ENCODE measurements at places on chromosomes 5 and 9.

DNA sequence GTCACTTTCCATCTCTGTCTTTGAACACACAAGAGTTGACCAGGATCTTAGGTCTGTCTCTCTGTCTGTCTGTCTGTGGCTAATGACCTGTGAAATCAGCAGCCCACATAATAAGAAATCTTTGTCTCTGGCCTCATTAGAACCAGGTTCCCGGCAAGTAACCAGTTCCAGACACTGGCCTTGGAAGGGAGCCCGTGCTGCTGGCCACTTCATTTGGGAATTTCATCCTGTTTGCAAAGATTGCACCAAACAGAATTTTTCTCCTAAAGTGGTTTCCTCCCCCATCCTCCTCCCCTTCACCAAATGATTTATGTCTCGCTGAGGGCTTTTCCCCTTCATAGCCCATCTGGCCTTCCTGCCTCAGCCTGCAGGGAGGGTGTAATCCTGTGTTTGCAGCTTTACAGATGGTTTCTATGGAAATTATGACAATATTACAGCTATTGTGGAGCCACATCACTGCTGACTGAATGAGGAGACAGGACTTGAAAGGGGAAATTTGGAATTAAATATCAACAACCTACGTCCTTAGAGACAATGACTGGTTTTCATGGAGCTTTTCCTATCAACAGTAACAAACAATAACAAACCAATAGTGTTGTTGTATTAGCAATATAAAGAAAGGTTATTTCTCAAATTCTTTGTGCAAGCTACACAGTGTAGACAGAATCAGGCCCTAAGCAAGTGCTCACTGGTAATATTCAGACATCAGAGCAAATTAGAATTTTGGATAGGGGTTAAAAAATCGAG is 25.7 kb downstream of the DPYSL3 start:
- DNase-seq, result no peak

DNA sequence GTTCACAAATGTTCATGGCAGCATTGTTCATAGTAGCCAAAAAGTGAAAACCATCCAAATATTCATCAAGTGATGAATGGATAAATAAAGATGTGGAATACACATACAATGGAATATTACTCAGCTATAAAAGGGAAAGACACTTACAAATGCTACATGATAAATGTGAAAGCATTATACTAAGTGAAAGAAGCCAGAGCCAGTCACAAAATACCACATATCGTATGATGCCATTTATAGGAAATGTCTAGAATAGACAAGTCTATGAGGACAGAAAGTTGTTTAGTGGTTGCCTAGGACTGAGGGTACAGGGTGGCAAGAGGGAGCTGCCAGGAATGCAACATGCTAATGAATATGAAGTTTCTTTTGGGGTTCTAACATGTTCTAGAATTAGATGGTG is 148.7 kb downstream of the DEPDC1B start:
- DNase-seq, result no peak

DNA sequence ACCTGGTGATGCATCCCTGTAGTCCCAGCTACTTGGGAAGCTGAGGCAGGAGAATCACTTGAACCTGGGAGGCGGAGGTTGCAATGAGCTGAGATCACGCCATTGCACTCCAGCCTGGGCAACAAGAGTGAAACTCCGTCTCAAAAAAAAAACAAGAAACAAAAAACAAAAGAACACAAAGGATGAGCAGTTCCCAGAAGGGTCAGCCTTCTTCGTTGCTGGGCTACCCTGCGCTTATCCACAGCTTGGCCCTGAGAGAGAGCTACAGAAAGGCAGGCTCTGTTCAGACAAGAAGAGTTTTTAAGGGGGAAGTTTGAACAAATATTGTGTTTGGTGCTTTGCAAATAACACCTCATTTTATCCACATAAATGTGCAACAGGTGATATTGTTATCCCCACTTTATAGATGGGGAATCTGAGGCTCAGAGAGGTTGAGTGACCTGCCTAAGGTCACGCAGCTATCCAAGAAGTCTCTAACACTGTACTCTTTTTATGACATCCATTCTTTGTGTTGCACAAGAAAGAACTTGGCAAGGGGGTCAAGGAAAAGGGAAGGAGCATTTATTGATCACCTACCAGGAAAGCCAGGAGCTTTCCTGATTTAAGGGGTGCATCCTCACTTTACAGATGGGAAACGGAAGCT is 63.7 kb upstream of the NEURL1B start:
- no peak for DNase-seq

DNA sequence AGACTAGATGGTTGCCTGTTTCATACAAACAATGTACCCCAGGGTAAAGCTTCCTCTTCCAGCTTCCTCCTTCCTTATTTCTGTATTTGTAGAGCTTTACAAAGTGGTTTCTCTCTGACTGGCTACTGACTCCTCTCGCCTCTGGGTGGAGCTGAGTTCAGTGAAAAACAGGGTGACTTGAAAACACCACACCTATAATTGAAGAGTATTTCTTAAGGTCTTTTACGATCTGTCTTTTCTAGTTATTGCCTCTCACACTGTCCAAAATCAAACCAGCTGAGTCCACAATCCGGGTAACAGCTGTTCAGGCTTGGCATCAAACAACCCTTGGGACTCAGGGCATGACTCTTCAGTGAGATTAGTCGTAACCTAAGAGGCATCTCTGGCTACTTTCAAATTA is 200.4 kb downstream of the ARRDC3 start:
- no peak for DNase-seq

DNA sequence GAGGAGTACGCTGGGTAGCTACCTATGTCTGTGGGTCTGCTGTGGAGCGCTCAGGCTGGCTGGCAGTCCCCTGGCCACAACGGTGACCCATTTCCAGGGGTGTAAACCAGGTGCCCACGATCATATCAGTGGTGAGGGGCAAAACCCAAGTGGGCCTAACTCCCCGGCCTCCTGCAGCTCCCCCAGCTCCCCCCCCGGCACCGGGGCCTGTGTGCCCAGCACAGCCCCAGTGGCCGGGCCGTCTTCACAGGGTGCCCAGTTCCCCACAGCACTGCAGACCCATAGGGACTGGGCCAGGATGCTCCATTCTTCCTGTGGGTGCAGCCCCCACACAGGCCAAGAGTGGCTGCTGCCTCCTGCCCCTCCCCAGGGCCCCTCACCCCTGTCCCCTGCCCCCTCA is 958 bp upstream of the LCN8 start:
- DNase-seq, result no peak

- no peak for DNase-seq
These were observed 45.9 kb downstream of the C9orf50 start for GRCh38 chr9:129574911-129575585.

DNA sequence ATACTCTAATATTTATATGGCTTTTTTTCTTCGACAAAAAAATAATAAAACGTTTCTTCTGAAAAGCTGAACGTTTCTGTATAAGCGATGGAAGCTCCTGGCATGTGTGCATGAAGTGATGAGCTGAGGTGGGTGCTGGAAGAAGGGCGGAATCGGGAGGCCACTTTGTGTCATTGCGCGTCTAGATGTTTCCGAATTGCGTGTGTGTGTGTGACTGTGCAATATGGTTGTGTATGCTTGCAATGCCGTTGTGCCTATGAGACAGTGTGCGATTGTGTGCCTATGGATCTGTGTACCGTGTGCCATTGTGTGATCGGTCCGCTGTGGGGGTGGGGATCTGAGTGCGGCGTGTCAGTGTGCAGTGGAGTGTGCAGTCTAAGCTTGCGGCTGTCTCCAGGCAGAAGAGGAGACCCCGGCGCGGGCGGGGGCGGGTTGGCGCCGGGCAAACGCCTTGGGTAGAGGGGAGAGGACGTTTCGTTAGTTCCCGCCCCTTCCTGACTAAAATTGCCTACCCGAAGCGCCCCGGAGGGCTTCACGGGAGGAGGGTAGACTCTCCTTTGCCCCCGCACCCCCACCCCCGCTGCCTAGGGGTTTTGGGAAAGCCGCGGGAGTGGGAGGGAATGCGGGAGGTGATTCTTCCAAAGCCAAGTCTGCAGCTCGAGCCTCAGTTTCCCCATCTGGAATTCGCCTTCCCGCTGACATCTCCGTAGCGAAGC is 24.2 kb downstream of the PCDHGC5 start:
- peak; percentile 46 for DNase-seq
